Effector memory CD4-positive, alpha-beta T cell (primary cell): ENCODE measurements at places on chromosomes 11 and 22.

- no peaks in the 10 kb centered on the region for H3K36me3 ChIP-seq
- no peak for DNase-seq
- H3K27me3 ChIP-seq = peaks cover 26% of the 10 kb centered on the region
- no peak overlapping the region for H3K27ac ChIP-seq
- peak overlapping the region; percentile 40 for H3K4me3 ChIP-seq
- peaks cover 11% of the 10 kb centered on the region for H3K4me1 ChIP-seq
Observed at GRCh38 chr22:45008186-45008681, 1.6 kb downstream of the PHF21B start.

GRCh38 chr11:122197066-122197987 lies 81.3 kb upstream of the BLID start:
- H3K4me3 ChIP-seq = no peak overlapping the region
- no peaks in the 10 kb centered on the region for H3K36me3 ChIP-seq
- DNase-seq = no peak
- H3K4me1 ChIP-seq = no peaks in the 10 kb centered on the region

DNA sequence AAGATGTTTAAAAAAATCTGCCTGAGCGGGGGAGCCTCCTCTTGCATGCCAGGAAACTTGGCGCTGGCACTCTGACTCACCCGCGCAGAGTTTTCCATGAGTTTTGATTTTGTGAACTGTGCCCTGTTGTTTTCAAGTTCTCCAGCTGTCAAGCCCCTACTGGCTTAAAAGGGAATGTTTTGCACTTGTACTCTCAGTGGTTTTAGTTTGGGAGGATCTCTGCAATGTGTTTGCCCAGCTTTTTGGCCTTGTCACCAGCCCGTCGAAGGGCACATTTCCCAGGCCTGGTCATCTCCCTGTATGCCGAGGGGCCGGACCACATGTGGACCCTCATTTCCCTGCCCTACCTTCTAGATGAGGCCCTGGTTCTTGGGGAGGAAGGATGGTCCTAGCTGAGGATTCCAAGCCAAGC lies 12.2 kb downstream of the MRGPRF start:
- H3K27me3 ChIP-seq = no peaks in the 10 kb centered on the region
- H3K27ac ChIP-seq = no peak overlapping the region
- H3K4me3 ChIP-seq = no peak overlapping the region
- DNase-seq = no peak
- no peaks in the 10 kb centered on the region for H3K36me3 ChIP-seq

DNA sequence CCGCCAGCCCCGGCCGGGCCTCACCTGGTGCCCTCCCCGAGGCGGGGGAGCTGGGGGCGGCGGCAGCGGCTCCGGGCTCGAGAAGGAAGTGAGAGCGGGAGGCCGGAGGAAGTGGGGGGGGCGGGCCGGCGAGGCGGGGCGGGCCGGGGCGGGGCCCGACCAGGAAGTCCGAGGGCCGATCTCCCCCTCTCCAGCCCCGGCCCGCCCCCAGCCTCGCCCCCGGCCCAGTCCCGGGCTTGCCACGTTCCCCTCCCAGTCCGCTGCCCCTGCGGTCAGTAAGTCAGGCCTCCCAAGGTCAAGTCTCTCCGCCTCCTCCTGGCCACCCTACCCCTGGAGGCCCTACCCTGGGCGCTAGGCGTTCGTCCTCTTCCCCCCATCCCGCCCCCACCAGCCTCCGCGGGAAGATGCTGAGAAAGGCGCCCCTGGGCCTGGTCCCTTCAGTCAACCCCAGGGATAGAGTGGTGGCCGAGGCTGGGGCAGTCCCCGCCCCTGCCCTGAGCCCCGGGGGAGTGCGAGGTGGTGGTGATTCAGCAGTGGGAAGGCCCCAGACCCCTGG lies at the start of gene RHOG:
Gene RHOG, minus strand, starts transcription at position 90 of the 556 bp plus-strand sequence. CDS start 12,821 bp downstream, outside the sequence.
- H3K4me3 ChIP-seq = peak within 1 kb of the TSS; percentile 78
- no peaks in the 10 kb centered on the region for H3K36me3 ChIP-seq
- peak within 1 kb of the TSS; percentile 98 for H3K27ac ChIP-seq
- peaks cover 33% of the 10 kb centered on the region for H3K4me1 ChIP-seq

DNA sequence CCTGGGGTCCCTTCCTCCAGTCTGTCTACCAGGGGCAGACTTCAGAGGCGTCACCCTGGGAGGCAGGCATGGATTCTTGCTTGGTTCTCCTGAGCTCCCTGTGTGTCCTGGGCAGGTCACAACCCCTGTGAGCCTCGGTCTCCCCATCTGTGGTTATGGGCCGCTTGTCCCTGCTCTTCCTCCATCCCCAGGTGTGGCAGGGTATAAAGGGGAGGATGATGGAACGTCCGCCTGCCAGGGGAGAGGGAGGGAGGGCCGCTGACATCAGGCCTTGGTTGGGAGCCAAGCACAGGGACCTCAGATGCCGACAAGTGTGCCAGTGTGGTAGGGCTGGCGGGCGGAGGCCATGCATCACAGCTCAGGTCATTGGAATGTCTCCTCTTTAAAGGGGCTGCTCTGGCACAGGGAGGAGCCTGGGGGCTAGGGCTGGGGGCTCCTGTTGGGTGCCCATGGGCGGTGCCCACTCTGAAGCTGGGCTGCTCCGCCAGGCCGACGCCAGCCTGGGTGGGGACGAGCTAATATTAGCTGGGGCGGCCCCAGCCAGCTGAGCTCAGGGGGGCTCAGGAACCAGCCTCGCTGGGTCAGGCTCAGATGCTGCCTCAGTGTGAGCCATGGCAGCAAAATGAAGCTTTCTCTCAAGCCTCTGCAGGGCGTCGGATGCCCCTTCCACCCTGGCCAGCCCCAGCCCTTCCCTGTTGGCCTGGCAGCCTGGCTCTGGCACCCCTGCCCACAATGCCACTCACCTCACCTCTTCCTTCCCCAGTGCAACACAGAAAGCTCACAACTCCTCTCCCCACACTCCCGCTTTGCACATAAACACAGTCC lies 12.8 kb downstream of the KCNC1 start:
- no peaks in the 10 kb centered on the region for H3K36me3 ChIP-seq
- no peak overlapping the region for H3K27ac ChIP-seq
- H3K27me3 ChIP-seq = no peaks in the 10 kb centered on the region
- H3K4me3 ChIP-seq = no peak overlapping the region

DNA sequence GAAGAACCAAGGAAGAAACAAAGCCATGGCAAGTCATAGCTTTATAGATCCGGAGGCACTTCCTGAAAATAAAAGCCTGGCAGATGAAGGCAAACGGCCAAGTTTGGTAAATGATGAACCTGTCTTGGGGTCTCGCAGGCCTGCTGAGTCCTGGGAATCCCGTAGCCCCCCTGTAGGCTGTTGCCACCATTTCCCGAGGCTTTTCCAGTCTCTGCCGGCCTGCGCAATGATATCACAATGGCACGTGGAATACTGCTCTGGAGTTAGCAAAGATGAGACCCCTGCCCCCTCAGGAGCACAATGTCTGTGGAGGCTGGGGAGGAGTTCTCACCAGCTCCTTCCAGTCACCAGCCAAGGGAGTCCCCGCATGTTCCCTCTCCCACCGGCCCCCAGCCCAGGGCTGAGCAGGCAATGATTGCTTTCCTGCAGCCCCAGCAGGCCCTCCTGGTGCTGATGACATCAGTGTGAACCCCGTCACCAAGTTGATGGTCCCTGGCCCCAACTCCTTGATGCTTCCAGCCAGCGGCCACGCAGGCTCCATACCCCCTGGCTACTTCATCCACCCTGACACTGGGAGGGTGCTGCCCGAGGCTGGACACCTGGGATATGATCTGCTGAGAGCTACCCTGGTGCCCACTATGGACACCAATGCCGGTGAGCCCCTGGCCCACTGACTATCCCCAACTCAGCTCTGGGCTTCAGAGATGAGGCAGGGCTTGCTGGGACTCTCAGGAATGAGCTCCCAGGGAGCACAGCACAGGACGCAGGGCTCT lies 55.9 kb downstream of the BTG4 start:
- H3K27ac ChIP-seq = no peak overlapping the region
- no peaks in the 10 kb centered on the region for H3K27me3 ChIP-seq
- H3K4me1 ChIP-seq = no peaks in the 10 kb centered on the region
- no peak overlapping the region for H3K4me3 ChIP-seq
- DNase-seq = no peak

DNA sequence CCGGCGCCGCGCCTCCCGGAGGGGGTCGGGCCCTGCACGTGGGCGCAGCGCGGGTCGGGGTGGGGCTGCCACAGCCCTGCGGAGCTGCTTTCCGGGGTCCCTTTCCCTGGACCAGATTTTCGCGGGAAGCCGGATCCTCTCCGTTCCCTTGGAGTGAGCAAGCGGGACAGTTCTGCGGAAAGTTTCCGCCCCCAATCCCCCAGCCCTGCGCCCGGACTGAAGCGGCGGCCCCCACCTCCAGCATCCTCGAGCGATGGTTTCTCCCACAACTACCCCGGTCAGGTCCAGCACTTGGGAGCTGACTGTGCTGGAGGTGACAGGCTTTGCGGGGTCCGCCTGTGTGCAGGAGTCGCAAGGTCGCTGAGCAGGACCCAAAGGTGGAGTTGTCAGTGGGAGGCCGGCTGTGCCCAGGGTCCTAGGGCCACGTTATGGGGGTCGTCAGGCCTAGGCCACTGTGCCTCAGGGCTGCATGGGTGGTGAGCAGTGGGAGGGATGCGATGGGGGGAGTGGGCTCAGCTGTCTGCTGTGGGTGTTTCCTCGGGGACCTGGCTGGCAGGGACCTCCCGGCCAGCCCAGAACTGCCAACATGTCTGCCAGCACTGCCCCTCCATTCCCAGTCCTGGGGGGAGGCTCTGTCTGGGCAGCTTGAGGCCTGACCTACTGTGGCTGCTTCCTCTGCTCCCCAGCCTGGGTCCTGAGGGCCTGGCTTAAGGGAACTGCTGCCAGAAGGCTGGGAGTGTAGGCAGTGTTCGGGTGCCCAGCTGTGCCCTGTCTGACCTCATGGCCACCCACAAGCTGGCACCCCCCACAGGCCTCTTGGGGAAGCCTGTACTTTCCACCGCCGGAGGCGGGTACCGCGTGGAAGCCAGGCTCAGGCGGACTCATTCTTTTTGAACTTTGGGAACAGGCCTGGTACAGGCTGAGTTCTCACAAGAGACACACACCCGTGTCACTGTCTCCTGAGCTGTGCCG lies 726 bp downstream of the ST3GAL4 start:
- H3K27ac ChIP-seq = no peak overlapping the region
- H3K27me3 ChIP-seq = no peaks in the 10 kb centered on the region
- DNase-seq = no peak
- peaks cover 11% of the 10 kb centered on the region for H3K4me1 ChIP-seq
- H3K4me3 ChIP-seq = peak overlapping the region; percentile 58
- no peaks in the 10 kb centered on the region for H3K36me3 ChIP-seq

GRCh38 chr22:29470159-29470855 lies 9.7 kb upstream of the NEFH start:
- peaks cover 5% of the 10 kb centered on the region for H3K4me1 ChIP-seq
- DNase-seq = peak; percentile 54
- peak overlapping the region; percentile 42 for H3K4me3 ChIP-seq
- H3K27ac ChIP-seq = no peak overlapping the region

DNA sequence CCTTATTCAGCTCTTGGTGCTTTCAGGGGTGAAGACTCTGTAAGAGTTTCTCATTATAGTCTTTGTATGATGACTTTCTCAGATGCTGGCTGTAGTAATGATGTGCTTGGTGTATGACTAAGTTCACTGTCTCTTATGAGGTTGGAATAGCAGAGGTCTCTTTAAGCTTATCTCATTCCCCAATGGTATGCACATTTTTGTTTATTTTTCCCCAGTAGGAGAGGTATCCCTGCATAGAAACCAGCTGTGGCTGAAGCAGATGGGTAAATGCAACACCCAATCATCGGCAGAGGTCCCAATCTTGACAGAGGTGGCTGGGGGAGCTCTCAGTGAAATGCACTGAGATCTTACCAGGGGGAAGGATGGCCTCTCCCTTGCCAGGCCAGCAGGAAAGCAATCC lies 34.6 kb downstream of the BBOX1 start:
- H3K4me3 ChIP-seq = no peak overlapping the region
- H3K27ac ChIP-seq = no peak overlapping the region
- no peaks in the 10 kb centered on the region for H3K4me1 ChIP-seq
- no peaks in the 10 kb centered on the region for H3K27me3 ChIP-seq

GRCh38 chr22:36383110-36383581 lies 4.6 kb downstream of the MYH9 start:
- H3K27me3 ChIP-seq = no peaks in the 10 kb centered on the region
- H3K36me3 ChIP-seq = peaks cover 7% of the 10 kb centered on the region
- no peak overlapping the region for H3K4me3 ChIP-seq
- H3K4me1 ChIP-seq = peaks cover 57% of the 10 kb centered on the region

GRCh38 chr11:93089474-93090102 lies 108.2 kb downstream of the SLC36A4 start:
- no peaks in the 10 kb centered on the region for H3K36me3 ChIP-seq
- H3K4me1 ChIP-seq = no peaks in the 10 kb centered on the region
- no peaks in the 10 kb centered on the region for H3K27me3 ChIP-seq
- H3K4me3 ChIP-seq = no peak overlapping the region
- no peak overlapping the region for H3K27ac ChIP-seq
- DNase-seq = no peak

- no peaks in the 10 kb centered on the region for H3K27me3 ChIP-seq
- peaks cover 11% of the 10 kb centered on the region for H3K4me1 ChIP-seq
- H3K4me3 ChIP-seq = no peak overlapping the region
- H3K36me3 ChIP-seq = no peaks in the 10 kb centered on the region
- DNase-seq = no peak
Observed at GRCh38 chr22:36872866-36873498, 12.2 kb downstream of the NCF4 start.

DNA sequence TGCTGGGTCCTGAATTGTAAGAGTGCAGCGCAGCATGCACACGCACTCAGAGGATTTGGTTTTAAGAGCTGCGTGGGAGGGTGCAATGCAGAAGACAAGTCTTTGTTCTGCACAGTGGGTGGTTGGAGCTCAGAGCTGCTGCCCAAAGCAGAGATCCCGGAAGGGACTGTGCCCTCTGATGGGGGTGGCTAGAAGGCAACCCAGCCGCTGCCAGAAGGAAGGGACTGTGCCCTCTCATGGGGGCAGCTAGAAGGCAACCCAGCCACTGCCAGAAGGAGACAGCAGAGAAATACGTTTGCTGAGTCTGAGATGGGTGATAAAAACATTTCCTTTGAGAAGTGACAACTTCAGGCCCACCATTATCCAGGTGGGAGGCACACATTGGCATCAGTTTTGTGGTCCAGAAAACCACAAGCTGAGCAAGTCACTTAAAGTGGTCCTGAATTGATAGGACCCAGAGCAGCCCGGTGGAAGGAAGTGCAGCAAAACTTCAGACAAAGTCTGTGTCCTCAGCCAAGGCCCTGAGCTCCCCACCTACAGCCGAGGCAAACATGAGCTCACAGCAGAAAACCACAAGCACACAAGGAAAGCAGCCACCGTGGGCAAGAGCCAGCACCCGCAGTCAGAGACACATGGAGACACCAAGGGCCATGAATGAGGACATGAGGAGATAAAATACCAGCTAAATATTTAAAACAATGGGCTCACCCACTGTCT lies 4.3 kb downstream of the KRTAP5-6 start:
- no peaks in the 10 kb centered on the region for H3K36me3 ChIP-seq
- H3K27ac ChIP-seq = no peak overlapping the region
- H3K27me3 ChIP-seq = no peaks in the 10 kb centered on the region
- peaks cover 6% of the 10 kb centered on the region for H3K4me1 ChIP-seq
- DNase-seq = no peak
- no peak overlapping the region for H3K4me3 ChIP-seq
